Peyer's patch (tissue), 4 donors: ENCODE measurements at places on chromosomes 4 and X. TPM values are rescaled to one million over a fixed set of nuclear protein-coding genes. Genes with fewer than 3 reads are reported as not detected.

CSTF2 gene
- total RNA-seq = 28.1 TPM

TLR8 gene
- total RNA-seq = not detected

DNA sequence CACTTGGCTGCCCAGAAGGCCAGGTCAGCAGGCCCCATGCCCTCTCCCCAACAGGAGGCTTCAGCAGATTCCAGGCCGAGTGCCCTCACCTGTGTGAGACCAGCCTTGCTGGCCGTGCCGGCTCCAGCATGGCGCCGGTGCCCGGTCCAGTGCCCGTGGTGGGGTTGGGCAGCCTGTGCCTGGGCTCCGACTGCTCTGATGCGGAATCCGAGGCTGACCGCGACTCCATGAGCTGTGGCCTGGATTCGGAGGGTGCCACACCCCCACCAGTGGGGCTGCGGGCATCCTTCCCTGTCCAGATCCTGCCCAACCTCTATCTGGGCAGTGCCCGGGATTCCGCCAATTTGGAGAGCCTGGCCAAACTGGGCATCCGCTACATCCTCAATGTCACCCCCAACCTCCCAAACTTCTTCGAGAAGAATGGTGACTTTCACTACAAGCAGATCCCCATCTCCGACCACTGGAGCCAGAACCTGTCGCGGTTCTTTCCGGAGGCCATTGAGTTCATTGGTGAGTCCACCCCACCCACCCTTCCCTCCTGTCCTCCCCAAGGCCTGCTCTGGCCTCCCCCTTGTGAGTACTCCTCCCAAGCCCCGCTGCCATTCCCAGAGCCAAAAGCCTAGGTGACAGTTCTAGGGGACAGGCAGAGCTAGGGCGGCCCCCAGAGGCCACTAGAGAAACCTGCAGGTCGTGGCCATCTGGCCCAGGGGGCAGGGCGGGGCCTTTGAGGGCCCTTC, 2.3 kb downstream of the DUSP9 start:
- no peak overlapping the region for H3K27ac ChIP-seq
- peaks cover 6% of the 10 kb centered on the region for H3K27me3 ChIP-seq
- H3K4me1 ChIP-seq = peaks cover 11% of the 10 kb centered on the region
- H3K4me3 ChIP-seq = no peak overlapping the region

GRCh38 chr4:80897537-80898303, 132.8 kb upstream of the BMP3 start:
- no peak overlapping the region for H3K27ac ChIP-seq
- H3K4me1 ChIP-seq = no peaks in the 10 kb centered on the region
- H3K27me3 ChIP-seq = no peaks in the 10 kb centered on the region
- H3K36me3 ChIP-seq = no peaks in the 10 kb centered on the region
- no peak for DNase-seq
- no peak overlapping the region for H3K4me3 ChIP-seq

DNA sequence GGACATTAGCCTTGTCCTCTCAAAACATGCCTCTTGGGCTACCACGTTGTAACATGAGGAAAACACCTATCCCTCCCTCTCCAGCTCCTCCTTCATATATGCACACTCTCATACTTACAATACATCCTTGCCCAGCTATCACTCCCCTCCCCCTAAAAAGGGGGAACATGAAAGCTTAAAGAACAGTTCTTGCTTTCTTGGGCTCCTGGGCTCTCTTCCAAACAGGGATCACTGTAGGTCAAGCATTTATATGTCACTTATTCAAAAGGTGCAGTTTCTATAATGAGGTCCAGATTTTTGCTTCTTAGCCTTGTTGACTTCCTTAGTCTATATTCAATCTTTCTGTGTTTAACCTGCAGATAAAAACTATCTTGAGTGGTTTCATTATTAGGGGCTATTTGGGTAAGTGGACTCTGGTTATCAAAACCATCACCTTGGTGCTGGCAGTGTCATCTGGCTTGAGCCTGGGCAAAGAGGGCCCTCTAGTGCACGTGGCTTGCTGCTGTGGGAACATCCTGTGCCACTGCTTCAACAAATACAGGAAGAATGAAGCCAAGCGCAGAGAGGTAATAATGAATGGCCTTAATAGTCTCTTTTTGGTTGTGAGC, 119.4 kb downstream of the AKAP4 start:
- H3K36me3 ChIP-seq = no peaks in the 10 kb centered on the region
- peak; percentile 66 for DNase-seq
- H3K4me1 ChIP-seq = no peaks in the 10 kb centered on the region

GRCh38 chr4:75714704-75715103, 9.7 kb upstream of the USO1 start:
- H3K27me3 ChIP-seq = no peaks in the 10 kb centered on the region
- H3K36me3 ChIP-seq = no peaks in the 10 kb centered on the region
- H3K4me3 ChIP-seq = no peak overlapping the region
- no peak overlapping the region for H3K27ac ChIP-seq
- no peak for DNase-seq

DNA sequence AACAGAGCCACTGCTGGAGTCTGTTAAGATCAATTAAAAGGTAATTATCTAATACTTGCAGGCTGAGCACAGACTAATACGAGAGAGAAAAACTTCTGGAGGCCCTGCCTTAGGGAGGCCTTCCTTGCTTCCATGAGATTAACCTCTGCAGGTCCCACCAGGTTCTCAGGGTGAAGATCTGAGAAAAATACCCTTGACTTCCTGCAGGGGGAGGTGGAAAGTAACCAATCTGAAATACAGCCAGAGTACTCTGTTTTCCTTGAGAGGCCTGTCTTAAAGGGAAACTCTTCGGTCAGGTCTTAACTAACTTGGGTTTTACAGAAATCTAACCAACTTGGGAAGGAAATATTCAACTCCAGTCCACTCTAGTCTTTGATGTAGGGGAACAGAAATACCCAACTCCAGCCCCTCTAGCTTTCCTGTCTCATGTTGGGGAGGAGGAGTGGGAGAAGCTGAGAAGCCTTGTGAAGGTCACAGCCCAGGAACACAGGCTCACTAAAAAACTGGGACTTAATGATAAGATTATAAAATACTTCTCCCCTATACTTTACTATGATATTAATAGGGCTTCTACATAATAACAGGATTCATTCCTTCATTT, 77.1 kb downstream of the TBCK start:
- H3K4me3 ChIP-seq = no peak overlapping the region
- no peak overlapping the region for H3K27ac ChIP-seq
- H3K4me1 ChIP-seq = no peaks in the 10 kb centered on the region
- no peaks in the 10 kb centered on the region for H3K27me3 ChIP-seq
- no peak for DNase-seq

DNA sequence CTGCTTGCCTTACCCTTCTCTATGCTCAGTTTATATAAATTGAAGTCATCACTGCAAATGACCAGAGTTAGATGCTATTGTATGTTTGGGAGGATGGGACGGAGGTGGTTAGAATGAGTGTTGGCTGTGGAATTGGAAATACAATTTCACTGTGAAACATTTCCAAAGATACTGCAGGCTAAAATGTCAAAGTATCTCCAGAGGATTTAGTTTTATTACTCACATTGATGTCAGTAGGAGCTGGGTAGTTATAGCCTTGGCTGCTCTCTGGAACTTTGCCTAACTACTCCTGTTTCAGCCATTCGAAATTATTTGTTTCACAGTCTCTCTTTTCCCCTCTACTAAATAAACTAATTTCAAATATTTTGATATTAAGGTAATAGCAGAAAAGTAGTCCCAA, 92.6 kb upstream of the PPP3CA start:
- H3K4me1 ChIP-seq = no peaks in the 10 kb centered on the region
- no peaks in the 10 kb centered on the region for H3K36me3 ChIP-seq
- DNase-seq = no peak
- no peak overlapping the region for H3K27ac ChIP-seq

GRCh38 chrX:8815460-8816065, 14.4 kb upstream of the FAM9A start:
- H3K36me3 ChIP-seq = no peaks in the 10 kb centered on the region
- H3K4me1 ChIP-seq = no peaks in the 10 kb centered on the region
- no peak for DNase-seq

DNA sequence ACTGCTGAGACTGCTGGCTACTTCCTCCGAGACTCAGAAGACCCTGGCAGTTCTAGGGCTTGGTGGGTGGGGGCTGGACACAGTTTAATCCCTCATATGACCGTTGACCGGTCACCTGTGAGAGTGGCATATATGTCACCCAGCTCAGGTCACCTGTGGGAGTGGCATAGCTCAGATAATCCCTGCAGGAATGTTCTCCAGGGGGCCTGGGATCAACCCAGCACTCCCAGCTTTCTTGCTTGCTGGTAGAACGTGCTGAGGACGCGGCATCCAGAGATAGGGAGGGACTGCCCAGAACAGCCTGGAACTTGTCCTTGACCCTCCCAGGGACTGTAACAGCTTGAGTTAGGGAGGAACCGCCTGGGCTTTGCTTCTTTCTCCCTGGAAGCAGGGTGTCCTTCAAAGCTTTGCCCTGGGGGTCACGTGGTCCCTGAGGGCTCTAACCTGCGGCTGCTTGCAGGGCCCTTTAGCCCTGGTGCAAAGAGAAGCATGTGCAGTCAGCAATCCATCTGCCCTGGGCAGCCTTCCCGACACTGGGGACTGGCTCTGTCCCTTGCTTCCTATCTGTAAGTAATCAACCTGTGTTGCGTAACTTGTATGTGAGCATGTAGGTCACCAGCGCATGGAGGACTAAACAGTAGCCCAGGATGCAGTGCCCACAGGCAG, 55.3 kb downstream of the ZFYVE28 start:
- no peak for DNase-seq
- peaks cover 31% of the 10 kb centered on the region for H3K4me1 ChIP-seq
- no peaks in the 10 kb centered on the region for H3K27me3 ChIP-seq
- H3K36me3 ChIP-seq = no peaks in the 10 kb centered on the region
- peak overlapping the region; percentile 59 for H3K27ac ChIP-seq

GRCh38 chrX:69093960-69094871, 71.0 kb downstream of the PJA1 start:
- no peak overlapping the region for H3K27ac ChIP-seq
- no peaks in the 10 kb centered on the region for H3K27me3 ChIP-seq
- H3K4me1 ChIP-seq = no peaks in the 10 kb centered on the region
- DNase-seq = no peak
- no peak overlapping the region for H3K4me3 ChIP-seq

DNA sequence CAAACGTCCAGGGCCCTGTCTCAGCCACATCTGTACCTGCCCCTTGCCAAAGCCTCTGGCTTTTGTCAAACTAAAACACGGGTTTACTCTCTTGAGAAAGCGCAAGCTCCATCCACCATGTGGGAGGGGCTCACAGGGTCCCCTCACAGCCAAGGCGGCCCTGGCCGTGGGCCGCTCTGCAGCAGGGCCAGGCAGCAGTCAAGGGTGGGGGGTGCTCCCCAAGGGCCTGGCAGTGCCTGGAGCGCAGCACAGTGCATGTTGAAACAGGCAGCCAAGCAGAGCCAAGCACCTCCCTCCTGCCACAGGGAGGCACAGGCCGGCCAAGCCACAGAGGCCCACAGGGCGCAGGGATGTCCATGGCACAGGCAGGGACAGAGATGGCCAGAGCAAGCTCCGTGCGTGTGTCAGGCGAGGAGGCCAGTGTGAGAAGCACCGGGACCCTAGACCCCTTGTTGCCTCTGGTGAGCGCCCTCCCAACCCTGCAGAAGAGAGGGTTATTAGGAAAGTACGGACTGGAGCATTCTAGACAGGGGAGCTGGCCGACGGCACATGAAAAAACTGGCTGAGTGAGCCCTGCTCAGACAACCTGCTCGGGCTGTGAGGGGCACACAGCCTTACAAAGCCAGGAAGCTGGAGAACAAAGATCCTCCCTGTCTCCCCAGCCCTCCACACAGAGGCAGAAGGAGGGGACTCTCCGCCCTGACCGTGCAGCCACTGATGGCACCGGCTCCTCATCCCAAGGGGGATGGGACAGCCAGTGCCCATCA, 39.0 kb downstream of the FAM53A start:
- DNase-seq = no peak
- no peaks in the 10 kb centered on the region for H3K36me3 ChIP-seq
- no peaks in the 10 kb centered on the region for H3K27me3 ChIP-seq
- H3K4me1 ChIP-seq = no peaks in the 10 kb centered on the region

DNA sequence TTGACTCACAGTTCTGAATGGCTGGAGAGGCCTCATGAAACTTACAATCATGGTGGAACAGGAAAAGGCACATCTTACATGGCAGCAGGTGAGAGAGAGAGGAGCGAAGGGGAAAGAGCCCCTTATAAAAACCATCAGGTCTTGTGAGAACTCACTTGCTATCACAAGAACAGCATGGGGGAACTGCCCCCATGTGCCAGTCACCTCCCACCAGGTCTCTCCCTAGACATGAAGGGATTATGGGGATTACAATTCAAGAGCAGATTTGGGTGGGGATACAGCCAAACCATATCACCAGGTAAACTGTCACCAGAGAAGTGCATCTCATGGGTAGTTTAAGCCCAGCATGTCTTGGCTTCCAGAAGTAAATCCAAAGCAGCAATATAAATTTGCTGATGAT, 7.5 kb upstream of the SMARCA5 start:
- no peaks in the 10 kb centered on the region for H3K27me3 ChIP-seq
- no peak overlapping the region for H3K4me3 ChIP-seq
- DNase-seq = no peak
- H3K36me3 ChIP-seq = no peaks in the 10 kb centered on the region
- no peak overlapping the region for H3K27ac ChIP-seq
